Stimulated activated CD8-positive, alpha-beta memory T cell treated with anti-CD3 and anti-CD28 coated beads, Interleukin-15, amount 100 ng/mL, for 48 hours (primary cell): ENCODE measurements at places on chromosomes 2 and 18.

GRCh38 chr2:55902429-55902828 is 21.2 kb downstream of the EFEMP1 start:
- DNase-seq: no peak

- no peak for DNase-seq
These were observed 21.5 kb upstream of the TMEM87B start for GRCh38 chr2:112033600-112033999.

- no peak for DNase-seq
These were observed 189.9 kb upstream of the DCC start for GRCh38 chr18:52150050-52150449.

- DNase-seq: no peak
These were observed 5.5 kb downstream of the MSGN1 start for GRCh38 chr2:17821535-17822444.

GRCh38 chr2:61928826-61929461 is 23.5 kb downstream of the COMMD1 start:
- DNase-seq: no peak

DNA sequence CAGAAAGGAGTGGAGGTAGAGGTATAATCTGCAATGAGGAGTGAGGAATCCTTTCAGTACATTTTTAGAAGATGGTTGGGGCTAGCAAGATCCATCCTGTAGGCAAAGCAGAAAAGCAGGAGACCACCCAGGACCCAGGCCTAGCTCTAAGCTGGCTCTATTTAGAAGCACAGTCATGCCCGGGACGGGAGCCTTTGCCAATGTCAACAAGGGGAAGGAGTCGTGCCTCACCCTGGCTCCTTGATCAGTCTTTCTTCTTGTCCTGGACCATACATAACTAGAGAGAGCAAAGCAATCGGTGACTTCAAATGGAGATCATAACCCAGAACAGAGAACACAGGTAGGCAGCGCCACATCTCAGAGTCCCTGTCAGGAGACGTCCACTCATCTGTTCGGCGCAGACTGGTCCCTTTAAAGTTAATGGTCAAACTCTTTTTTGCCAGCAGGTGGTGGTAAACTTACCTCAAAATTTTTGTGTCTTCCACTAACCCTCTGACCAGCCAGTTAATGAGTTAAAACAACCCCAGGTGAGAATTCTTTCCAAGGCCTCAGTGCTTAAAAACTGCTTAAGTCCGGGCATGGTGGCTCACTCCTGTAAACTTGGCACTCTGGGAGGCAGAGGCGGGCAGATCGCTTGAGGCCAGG is 8.0 kb downstream of the MC5R start:
- DNase-seq: no peak
